ENCODE measurements at places on chromosomes 5 and 9. TPM values are rescaled to one million over a fixed set of nuclear protein-coding genes. Genes with fewer than 3 reads are reported as not detected.

- ATAC-seq = peak; percentile 39
Measured at GRCh38 chr9:133527444-133527920, 2.7 kb upstream of the MYMK start.

- peak; percentile 60 for ATAC-seq
Measured at GRCh38 chr5:73673161-73673591, 47.2 kb downstream of the ARHGEF28 start.

- peak; percentile 20 for ATAC-seq
Measured at GRCh38 chr5:42951293-42951840, 88.8 kb downstream of the ANXA2R start.

DNA sequence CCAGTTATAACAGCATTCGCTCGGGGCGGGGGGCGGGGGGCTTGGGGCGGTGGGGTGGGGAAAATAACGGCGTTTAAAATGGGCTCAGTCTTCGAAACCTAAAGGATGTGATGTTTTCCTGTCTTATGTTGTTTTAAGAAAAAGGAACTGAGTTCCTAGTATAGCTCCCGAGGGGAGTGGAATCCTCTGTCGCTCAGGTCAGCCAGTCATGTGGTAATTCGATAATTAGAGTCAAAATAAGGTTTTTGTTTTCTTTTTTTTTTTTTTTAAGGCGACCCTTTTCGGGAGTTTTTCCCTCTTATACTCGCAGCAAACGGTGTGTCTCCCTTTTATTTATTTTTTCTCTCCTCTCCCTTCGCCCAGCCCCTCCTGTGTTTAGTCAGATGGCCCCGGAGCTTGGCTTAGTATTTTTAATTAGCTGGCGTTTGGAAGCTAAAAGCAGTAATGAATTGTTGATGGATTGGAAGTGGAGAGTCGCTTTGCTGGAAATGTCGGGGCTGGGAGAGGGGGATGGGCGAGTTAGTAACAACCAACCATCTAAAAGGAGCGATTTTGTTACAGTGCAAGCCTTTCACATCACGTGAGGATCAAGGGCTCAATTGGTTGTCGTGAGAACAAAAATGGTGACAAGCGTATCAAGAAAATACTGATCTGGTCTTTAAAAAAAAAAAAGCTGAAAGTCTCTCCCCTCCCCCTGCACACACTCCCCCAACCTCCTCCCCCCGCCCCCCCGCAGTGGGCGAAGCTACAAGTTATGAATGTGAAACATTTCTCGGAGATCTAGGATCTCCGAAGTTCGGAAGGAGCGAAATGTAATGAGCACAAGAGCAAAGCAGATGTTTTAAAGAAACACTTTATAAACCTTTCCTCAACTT lies 714 bp upstream of the ZNF608 start:
- ATAC-seq = peak; percentile 79

- no peak for ATAC-seq
Measured at GRCh38 chr5:35804201-35804653, 52.5 kb upstream of the IL7R start.

DNA sequence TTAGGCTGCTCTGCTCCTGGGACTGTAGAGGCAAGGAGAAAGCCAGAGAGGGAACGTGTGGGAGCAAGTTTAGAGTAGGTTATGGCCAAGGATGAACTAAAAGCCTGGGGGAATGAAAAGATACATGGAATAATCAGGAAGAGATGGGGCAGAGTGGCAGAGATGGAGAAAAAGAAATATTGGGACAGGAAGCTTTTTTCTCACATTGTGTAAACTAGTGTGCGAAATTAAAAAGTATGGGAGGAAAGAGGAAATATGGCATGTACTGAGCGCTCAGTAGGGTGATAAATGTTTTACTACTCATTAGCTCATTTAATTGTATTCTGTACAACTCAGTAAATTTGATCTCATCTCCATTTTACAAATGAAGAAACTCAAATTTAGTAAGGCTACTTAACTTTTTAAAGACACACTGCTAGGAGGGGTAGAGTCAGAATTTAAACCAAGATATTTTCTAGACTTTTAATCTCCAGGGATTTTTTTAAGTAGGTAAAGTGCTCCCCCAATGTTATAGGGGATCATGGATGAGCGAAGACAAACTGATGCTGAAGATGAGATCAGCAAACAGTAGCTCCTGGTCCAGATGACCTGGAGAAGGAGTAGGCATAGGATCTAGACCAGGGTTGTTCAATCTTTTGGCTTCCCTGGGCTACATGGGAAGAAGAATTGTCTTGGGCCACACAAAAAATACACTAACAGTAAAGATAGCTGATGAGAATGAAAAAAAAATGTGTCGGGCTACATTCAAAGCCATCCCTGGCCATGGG lies 30.8 kb downstream of the ALDH1A1 start:
- ATAC-seq = no peak

DNA sequence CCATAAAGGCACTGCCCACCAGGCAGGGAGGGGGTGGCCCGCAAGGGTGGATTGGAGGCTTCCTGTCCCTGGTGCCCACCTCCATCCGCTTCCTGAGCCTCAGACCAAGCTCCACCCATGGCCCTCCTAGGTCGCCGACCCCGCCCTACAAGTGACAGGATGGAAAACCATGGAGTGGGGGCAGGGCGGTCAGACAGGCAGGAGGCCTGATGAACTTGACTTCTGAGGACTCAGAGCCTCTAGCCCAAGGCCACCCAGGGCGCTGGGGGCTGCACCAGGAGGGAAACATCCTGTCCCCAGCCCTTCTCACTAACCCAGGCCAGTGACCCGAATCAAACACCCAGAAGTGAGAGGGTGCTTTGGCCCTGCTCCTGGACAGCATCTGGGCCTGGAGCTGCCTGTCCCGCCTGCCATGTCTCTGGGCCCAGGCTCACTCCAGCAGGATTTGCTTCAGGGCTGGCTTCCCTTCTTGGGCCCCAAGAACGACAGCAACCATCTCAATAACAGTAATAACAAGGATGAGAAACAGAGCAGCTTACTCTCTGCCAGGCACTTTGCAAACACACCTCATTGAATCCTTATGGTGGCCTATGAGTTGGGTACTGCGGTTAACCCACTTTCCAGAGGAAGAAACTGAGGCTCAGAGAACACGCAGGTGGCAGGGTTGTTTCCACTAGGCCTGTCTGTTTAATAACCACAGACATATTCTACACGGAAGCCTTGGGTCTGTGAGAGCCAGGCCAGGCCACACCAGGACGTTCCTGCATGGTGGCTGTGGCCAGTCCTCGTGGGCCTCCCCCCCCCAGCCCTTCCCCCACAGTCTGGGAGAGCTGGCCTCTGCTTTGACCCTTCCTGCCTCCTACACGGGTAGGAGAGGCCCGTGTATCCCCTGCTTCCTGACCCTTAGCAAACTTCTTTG lies 4.4 kb upstream of the ST6GALNAC6 start:
- ATAC-seq = peak; percentile 34

DNA sequence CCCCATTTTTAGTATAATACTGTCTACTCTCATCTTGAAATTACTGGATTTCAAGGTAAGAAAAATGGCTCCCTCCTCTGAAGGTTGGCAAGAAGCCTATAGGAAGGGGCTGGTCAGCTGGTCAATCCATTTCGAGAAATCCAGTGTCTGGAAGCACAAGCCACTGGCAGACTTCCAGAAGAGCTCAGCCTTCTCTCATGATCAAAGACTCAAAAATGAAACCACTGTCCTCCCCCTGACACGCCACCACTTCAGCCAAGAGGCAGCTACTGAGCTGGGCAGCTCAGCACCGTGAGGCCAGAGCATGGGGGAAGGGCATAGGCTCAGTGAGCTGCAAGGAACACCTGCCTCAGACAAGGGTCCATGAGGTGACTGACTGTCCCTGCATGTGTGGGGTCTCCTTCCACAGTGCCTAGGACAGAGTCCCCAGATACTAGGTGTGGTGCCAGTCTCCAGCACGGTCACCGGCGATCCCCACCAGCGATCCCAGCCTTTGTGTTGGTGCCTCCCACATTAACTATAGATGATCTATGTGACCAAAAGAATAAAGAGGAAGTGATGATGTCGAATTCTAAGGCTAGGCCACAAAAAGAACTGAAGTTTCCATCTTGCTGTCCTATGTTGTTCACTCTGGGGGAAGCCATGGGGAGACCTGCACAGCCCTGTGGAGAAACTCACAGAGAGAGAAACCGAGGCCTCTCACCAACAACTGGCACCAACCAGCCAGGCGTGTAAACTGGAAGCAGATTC lies 100.1 kb upstream of the LRRTM2 start:
- ATAC-seq = peak; percentile 52

GRCh38 chr9:10007356-10007755 lies 605.4 kb downstream of the PTPRD start:
- no peak for ATAC-seq

- no peak for ATAC-seq
Measured at GRCh38 chr5:142495531-142495930, 170.7 kb upstream of the SPRY4 start.

GRCh38 chr9:134043531-134043988 lies 18.3 kb downstream of the BRD3OS start:
- ATAC-seq = no peak

GRCh38 chr9:81621785-81622259 lies 67.5 kb downstream of the TLE1 start:
- no peak for ATAC-seq

DNA sequence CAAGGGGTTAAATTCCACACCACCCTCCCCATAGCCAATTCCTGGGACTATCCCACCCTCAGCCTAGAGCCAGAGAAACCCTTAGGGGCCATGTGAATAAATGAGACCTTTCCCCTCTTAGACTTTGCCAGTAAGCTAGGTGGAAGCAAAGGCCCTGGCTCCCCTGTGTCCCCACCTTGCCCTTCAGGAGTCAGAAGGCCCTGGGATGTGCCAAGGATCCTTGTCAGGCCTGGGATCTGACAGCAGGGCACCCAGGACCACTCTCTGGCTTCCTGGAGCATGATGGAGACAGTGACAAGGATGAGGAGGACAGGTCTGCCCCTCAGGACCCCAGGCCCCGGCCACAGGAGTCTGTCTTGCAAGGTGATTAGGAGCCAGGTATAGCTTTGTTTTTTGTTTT lies 125.0 kb upstream of the HAND1 start:
- no peak for ATAC-seq

GRCh38 chr9:9061627-9062026 lies 1262.0 kb upstream of the DMAC1 start:
- no peak for ATAC-seq

DNA sequence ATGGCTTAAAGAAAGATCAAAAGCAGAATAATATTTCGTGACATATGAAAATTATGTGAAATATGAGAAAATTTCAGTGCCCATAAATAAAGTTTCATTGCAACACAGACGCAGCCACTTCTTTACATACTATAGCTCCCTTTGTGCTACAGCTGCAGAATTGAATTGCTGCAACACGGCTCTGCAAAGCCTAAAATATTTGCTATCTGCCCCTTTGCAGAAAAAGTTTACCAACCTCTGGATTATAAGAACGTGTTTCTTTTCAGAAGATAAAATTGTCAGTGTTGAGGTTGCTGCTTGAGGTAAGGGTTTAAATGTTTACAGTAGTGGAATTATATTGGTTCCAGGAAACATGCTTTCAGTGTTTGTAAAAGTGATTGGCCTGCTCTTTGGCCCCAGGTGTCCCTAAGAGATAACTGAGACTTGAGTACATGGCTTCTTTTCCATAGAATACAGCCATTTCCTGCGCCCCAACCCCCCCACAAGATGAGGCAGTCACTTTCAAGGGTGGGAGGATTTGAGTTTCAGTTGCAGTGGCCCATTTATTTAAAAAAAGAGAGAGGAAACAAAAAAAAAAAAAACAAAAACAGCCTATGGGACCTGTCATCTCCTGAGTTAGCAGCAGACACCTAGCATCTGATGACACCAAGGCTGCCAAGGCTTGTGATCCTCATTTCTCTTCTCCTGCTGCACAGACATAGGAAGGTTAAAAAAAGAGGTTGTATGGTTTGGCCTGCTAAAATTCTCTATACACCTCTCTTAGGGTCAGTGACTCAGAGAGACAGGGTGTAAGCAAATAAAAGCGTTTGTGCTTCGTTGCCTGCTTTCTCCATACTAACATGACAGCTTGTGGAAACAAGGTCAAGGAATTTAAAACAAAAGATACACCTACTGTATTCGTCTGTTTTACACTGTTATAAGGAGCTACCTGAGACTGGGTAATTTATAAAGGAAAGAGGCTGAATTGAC lies 28.0 kb upstream of the HTR4 start:
- ATAC-seq = no peak

GRCh38 chr5:132445930-132446329 lies 44.6 kb downstream of the IRF1 start:
- no peak for ATAC-seq

DNA sequence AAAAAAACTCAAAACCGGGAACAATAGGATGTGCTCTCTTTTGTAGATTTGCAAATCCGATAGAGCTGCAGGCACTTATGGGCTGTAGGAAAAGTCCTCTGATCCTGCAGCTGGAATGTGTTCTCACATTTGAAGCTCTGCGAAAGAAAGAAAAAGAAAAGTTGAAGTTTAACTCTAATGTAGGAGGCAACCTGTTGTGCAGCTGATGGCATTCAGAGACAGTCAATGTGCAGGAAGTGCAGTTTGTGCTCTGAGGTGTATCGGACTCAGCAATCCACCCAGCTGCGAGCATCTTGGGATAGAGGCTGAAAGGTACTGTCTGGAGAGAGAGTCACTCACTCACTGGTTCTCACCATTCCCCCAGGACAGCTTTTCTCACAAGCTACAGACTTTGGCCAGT lies 339.2 kb downstream of the AGTPBP1 start:
- ATAC-seq = no peak

DNA sequence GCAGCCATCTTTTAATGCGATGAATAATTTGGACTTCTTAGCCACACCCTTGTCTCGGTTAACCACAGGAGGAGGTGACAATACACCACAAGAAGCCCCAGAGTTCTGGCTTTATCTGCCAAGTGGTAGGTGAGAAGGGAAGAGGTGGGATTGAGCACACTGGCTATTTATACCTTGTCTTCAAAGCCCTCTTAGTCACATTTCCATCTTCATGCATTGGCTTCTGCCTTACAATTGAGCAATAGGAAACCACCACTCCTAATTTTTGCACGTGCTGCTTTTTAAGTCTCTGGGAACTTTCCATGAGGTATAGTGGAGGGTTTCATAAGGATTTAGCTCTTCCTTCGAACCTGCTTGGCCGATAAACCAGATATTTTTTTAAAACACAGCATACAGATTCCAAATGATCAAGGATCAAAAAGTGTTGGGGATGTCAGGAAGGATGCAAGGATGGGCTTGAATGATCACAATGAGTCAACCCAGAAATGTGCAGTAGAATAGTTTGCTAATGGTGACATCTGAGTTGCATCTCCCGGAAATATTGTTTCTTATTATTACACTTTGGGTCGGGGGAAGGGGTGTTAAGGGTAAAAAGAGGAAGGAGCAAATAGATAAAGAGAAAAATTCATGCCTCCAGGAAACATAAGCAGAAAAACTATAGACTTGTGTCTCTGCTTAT lies 25.5 kb downstream of the PLAC8L1 start:
- ATAC-seq = no peak

DNA sequence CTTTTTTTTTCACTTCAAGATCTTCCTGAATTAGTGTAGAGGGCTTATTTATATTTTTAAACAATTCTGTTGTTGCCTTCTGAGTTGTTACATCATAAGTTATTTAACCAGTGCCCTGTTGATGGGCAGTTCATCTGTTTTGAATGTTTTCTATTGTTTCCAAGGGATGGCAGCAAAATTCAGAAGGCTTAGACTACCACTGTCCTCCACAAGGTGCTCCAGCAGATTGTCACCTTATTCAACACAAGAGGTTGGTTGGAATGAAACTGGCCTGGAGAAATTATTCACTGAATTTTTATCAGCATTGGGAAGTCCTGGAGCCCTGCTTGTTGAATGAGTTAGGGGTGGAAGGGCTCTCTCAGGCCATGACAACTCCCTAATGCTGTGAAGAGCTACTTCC lies 1.3 kb upstream of the KLHL9 start:
- no peak for ATAC-seq

The PCDH1 gene
- total RNA-seq = 52.8 TPM

The C9orf153 gene
- total RNA-seq = 0.31 TPM

The TERT gene
- total RNA-seq = not detected

The FBLL1 gene
- total RNA-seq = 0.54 TPM

The IFNA2 gene
- not detected for total RNA-seq

The RMRP gene
- total RNA-seq = 4,010 TPM
